ENCODE measurements at places on chromosomes 12 and 14.

GRCh38 chr14:95886366-95887056 is 9.9 kb downstream of the TUNAR start:
- H3K4me1 ChIP-seq = no peaks in the 10 kb centered on the region
- no peaks in the 10 kb centered on the region for H3K36me3 ChIP-seq
- DNase-seq = no peak
- no peaks in the 10 kb centered on the region for H3K27me3 ChIP-seq

DNA sequence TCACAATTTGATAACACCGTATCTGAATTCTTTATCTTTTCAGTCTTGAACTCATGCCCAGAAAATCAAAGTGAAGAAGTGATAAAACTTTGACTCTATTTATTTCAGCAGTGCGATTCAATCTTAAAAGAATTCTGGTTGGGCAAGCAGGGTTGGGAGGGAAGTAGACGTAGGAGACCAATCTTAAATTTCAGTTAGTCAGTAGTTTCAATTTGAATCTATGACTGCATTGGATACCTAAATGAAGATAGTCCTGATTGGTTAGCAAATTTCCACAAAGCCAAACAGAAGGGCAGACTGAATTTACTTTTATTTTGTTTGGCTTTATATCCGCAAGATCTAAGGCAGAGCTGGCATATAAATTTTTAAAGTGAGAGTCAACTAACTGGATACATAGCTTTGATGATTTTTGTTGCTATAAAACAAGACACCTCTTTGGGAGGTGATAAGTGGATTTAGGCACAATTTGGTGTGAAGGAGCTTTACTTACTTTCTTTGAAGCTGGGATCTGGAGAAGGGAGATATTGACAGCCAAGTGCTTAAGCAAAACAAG is 2.6 kb downstream of the ACSS3 start:
- no peak for DNase-seq
- no peak overlapping the region for H3K4me3 ChIP-seq
- no peak overlapping the region for H3K27ac ChIP-seq
- no peaks in the 10 kb centered on the region for H3K4me1 ChIP-seq
- no peaks in the 10 kb centered on the region for H3K27me3 ChIP-seq

DNA sequence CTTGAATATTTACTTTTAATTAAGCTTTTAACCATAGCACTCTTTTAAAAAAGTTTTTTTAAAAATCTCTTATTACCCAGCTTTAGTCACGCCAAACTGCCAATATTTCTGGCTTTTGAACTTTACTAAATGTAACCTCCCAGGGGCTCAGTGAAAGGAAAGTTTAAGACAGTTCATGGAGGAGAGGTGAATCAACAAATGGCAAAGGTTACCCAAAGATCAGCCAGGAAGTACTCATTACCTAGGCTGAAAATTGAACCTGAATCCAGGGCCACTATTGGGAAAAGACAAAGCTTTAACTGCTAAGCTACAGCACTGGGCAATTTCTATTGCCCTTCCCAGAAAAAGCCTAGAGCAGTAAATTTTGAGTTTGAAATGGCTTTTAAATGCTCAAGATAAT is 282.2 kb downstream of the GPHN start:
- no peaks in the 10 kb centered on the region for H3K36me3 ChIP-seq
- DNase-seq = no peak
- H3K27ac ChIP-seq = no peak overlapping the region
- H3K27me3 ChIP-seq = no peaks in the 10 kb centered on the region
- H3K4me1 ChIP-seq = no peaks in the 10 kb centered on the region

GRCh38 chr12:113825705-113826104 is 140.4 kb downstream of the RBM19 start:
- no peak overlapping the region for H3K4me3 ChIP-seq
- no peaks in the 10 kb centered on the region for H3K4me1 ChIP-seq
- DNase-seq = no peak

- no peaks in the 10 kb centered on the region for H3K27me3 ChIP-seq
- DNase-seq = no peak
- no peak overlapping the region for H3K4me3 ChIP-seq
- no peaks in the 10 kb centered on the region for H3K36me3 ChIP-seq
Measured at GRCh38 chr14:79278798-79279644, 932.3 kb downstream of the DIO2 start.

DNA sequence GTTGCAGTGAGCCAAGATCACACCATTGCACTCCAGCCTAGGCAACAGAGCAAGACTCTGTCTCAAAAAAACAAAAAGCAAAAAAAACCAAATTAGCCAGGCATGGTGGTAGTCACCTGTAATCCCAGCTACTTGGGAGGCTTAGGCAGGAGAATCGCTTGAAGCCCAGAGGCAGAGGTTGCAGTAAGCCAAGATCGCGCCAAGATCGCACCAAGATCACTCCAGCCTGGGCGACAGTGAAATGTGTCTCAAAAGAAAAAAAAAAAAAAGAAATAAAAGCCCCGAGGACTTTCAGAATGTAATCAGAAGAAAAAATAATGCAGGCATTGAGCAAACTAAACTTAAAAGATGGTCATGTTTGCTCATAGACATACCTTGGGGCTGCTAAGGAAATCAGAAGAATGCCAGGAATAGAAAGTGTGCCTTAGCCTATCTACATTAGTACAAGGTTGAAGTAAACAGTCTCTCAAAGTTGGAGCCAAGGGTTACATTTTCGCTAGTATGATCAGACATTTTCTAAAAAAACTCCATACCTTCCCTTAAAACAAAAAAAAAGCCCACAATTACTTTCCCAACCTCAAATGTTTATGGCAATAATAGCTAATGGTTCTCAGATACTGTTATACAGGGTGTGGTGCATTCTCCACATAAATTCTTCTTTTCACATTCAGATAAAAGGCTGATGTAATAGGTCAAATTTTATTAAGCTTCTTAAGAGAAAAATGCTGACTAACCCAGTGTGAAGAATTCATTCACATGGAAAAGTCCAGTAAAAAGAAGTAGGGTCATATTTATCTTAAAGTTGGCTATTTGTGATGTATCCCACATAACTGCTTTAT is 15.8 kb downstream of the DTD2 start:
- no peak for DNase-seq
- no peak overlapping the region for H3K4me3 ChIP-seq
- no peaks in the 10 kb centered on the region for H3K27me3 ChIP-seq
- no peaks in the 10 kb centered on the region for H3K4me1 ChIP-seq

- H3K4me3 ChIP-seq = no peak overlapping the region
- no peaks in the 10 kb centered on the region for H3K27me3 ChIP-seq
- H3K27ac ChIP-seq = no peak overlapping the region
- DNase-seq = no peak
- no peaks in the 10 kb centered on the region for H3K36me3 ChIP-seq
Measured at GRCh38 chr12:58757422-58757821, 162.9 kb downstream of the LRIG3 start.

GRCh38 chr12:99605-100004 is 33.0 kb downstream of the IQSEC3 start:
- no peaks in the 10 kb centered on the region for H3K4me1 ChIP-seq
- no peak overlapping the region for H3K4me3 ChIP-seq
- peaks cover 9% of the 10 kb centered on the region for H3K27me3 ChIP-seq
- no peak overlapping the region for H3K27ac ChIP-seq
- DNase-seq = no peak

DNA sequence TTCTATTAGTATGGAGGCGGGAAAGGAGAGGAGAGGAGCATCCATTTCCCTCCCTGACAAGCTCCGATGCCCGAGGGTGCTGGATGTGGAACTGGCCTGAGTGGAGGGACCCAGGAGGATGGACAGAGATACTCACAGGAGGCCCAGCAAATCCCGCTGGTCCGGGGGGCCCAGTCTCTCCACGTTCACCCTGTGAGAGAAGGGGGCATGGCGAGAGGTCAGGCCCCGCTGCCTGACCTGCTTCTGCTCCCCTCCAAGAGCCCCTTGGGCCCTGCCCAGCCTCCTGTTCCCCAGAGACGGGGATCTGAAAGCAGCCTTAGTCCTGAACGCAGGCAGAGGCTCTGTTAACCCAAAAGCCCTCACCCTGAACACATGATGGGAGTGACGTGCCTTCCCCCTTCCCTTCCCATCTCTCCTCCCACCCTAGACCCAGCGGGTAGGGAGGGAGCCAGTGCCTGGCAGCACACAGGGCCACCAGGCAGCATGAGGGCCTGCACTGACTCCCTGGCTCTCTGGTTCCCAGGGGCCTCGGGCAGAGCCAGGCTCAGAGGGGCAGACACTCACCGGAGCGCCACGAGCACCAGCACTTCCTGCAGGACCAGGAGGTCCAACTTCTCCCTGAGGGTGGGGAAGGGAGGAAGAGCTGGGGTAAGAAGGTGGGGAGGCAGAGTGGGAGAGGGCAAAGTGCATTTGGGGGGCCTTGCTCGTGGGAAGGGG is 17.5 kb downstream of the TMEM106C start:
- H3K36me3 ChIP-seq = no peaks in the 10 kb centered on the region
- no peak overlapping the region for H3K4me3 ChIP-seq
- H3K4me1 ChIP-seq = no peaks in the 10 kb centered on the region
- no peaks in the 10 kb centered on the region for H3K27me3 ChIP-seq
- no peak for DNase-seq
- H3K27ac ChIP-seq = no peak overlapping the region

- H3K27ac ChIP-seq = no peak overlapping the region
- H3K27me3 ChIP-seq = peaks cover 16% of the 10 kb centered on the region
- DNase-seq = no peak
- no peak overlapping the region for H3K4me3 ChIP-seq
Measured at GRCh38 chr12:52093346-52093745, 13.8 kb downstream of the SMIM41 start.

DNA sequence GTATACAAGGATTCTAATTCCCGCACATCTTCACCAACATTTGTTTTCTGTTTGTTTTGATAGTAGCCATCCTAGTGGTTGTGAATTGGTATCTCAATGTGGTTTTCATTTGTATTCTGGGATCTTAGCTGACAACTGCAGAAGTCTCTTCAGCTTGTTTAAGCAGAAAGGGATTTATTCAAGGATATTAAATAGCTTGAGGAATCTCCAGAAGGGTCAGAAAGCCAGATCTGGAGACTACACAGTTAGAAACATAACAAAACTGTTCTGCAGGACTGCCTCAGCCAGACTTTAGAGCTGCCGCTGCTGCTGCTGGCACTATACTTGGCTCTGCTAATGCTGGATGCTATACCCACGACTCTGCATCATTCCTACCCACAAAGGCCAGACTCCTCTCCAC is 13.4 kb upstream of the CDKL1 start:
- no peaks in the 10 kb centered on the region for H3K4me1 ChIP-seq
- H3K27ac ChIP-seq = no peak overlapping the region
- H3K4me3 ChIP-seq = no peak overlapping the region
- no peaks in the 10 kb centered on the region for H3K36me3 ChIP-seq
- no peak for DNase-seq

DNA sequence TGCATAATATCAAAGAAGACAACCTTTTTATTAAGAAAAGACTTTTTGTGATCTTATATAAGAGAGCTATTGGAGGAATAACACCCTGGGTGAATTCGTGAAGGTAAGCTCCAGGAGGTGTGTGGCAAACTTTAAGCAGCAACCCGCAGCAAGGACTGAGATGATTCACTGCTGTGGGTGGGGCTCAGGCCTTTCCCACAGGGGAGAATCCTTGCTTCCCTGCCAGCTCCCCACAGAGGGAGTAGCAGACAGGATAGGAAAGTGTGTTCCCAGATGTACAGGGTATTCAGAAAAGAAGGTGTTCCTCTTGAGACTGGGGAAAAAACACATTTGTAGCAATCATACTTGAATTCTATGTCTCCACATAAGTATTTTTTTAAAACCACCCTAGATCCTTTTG is 9.2 kb downstream of the NDUFA12 start:
- H3K4me1 ChIP-seq = no peaks in the 10 kb centered on the region
- no peaks in the 10 kb centered on the region for H3K27me3 ChIP-seq
- peak; percentile 15 for DNase-seq
- no peak overlapping the region for H3K27ac ChIP-seq

GRCh38 chr12:102824218-102824835 is 92.7 kb downstream of the PAH start:
- no peaks in the 10 kb centered on the region for H3K36me3 ChIP-seq
- peaks cover 6% of the 10 kb centered on the region for H3K27me3 ChIP-seq
- no peak overlapping the region for H3K4me3 ChIP-seq
- H3K4me1 ChIP-seq = no peaks in the 10 kb centered on the region
